Osteoblast (primary cell): ENCODE measurements at places on chromosomes 2 and 18. TPM values are rescaled to one million over a fixed set of nuclear protein-coding genes. Genes with fewer than 3 reads are reported as not detected.

DNA sequence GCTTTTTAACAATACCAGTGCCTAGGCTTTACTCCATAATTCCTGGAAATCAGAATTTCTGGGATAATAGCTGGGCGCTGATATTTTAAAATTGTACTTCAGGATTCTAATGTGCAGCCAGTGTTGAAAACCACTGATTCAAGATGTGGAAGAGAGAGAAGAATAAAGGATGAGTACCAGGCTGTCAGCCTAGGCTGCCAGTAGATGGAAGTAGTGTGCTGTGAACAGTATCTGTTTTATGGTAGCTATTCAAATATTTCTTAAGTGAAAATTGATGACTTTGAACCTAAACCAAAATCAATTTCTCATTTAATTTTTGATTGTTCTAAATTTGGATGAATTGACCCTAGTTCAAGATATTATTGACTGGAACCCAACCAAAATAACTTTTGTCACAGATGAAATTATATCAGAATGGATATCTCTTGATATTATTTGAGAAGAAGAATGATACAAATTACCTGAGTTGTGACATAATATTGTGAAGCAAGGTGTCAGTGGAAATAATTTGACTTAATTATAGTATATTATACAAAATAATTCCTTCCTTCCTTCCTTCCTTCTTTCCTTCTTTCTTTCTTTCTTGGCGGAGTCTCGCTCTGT, 88.0 kb downstream of the COMMD1 start:
- DNase-seq: peak; percentile 66
- H3K27me3 ChIP-seq: no peaks in the 10 kb centered on the region
- H3K27ac ChIP-seq: no peak overlapping the region
- no peak overlapping the region for H3K4me3 ChIP-seq
- no peaks in the 10 kb centered on the region for H3K36me3 ChIP-seq

- no peaks in the 10 kb centered on the region for H3K27me3 ChIP-seq
- DNase-seq: no peak
- H3K4me3 ChIP-seq: no peak overlapping the region
- H3K36me3 ChIP-seq: no peaks in the 10 kb centered on the region
Observed at GRCh38 chr2:44612276-44612675, 250.5 kb downstream of the CAMKMT start.

DNA sequence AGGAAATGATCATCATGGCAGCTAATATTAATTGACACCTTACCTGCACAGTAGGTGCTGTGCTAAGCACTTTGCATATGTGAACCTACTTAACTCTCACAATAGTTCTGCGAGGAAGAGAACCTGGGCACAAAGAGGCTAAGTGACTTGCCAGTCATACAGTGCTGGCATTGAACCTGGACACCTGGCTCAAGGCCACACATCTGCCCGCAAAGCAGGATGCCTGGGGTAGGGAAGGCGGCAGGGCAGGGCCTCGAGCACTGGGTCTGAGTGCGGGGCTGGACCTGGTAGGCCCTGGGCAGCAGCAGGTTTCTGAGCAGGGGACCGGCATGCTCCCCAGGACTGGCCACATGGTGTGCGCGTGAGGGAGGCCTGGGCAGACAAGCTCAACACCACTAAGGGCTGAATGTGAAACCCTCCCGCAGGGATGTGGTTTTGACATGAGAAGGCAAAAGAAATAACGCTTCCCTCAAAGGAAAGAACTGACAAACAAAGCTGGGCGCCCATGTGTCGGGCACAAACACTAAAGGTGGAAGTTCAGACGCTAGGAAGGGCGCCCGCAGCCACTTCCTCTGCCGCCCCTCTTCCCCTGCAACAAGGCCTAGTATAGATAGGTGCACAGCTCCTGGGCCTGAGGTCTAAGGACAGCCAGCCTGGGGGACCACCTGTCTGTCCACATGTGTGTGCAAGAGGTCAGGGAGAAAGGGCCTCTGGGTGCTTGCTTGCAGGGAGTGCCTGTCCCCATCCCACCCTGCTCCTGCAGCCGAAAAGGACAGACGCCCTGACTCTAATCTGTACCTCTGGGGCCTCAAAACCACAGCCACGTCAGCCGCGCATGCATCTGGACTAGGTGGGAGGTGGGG, 92.5 kb downstream of the ZFP36L2 start:
- peak; percentile 78 for DNase-seq
- no peaks in the 10 kb centered on the region for H3K36me3 ChIP-seq
- H3K4me1 ChIP-seq: peaks cover 30% of the 10 kb centered on the region
- H3K27ac ChIP-seq: no peak overlapping the region
- no peaks in the 10 kb centered on the region for H3K27me3 ChIP-seq
- no peak overlapping the region for H3K4me3 ChIP-seq

GRCh38 chr2:234335661-234336228, 161.1 kb downstream of the ARL4C start:
- H3K27ac ChIP-seq: peak overlapping the region; percentile 42
- no peaks in the 10 kb centered on the region for H3K4me1 ChIP-seq
- no peak overlapping the region for H3K4me3 ChIP-seq
- H3K36me3 ChIP-seq: no peaks in the 10 kb centered on the region
- peaks cover 5% of the 10 kb centered on the region for H3K27me3 ChIP-seq

DNA sequence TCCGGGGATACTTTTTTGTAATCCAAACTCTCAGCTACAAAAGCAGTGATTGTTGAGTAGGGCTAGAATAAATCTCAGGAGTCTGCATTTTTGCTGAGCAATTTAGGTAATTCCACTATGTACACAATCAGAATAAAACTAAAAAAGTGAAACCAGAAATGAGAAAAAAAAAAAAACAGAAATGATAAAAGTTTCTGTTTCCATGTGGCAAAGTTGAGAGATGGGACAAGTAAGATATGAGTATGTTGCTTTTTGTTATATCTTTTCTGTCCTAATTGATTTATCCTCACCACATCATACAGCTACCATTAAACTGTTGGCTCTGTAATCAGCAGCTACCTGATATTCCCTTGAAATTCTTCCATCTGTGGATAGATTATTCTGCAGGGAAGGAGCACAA, 92.7 kb downstream of the VWC2L start:
- H3K27me3 ChIP-seq: no peaks in the 10 kb centered on the region
- no peaks in the 10 kb centered on the region for H3K4me1 ChIP-seq
- no peak overlapping the region for H3K4me3 ChIP-seq

DNA sequence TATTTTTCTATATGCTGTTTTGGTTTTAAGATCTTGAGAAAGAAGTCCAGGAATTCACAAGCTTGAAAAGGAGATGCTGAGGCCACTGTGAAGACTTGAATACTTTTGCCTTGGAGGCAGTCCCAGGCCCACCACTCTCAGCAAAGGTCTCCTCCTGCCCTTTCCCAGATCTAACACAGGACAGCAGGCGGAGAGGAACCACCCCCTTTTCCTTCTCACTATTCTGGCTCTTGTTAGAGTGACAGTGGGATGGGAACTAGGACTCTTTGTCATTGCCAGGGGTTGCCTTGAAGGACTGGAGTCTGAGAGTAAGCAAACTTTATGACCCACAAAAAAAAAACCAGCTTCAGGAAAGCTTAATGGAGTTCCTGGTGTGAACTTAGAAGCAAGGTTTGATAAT, 54.7 kb downstream of the E2F6 start:
- no peaks in the 10 kb centered on the region for H3K27me3 ChIP-seq
- H3K27ac ChIP-seq: no peak overlapping the region
- no peak for DNase-seq
- H3K4me3 ChIP-seq: peak overlapping the region; percentile 65
- no peaks in the 10 kb centered on the region for H3K36me3 ChIP-seq
- H3K4me1 ChIP-seq: peaks cover 41% of the 10 kb centered on the region

DNA sequence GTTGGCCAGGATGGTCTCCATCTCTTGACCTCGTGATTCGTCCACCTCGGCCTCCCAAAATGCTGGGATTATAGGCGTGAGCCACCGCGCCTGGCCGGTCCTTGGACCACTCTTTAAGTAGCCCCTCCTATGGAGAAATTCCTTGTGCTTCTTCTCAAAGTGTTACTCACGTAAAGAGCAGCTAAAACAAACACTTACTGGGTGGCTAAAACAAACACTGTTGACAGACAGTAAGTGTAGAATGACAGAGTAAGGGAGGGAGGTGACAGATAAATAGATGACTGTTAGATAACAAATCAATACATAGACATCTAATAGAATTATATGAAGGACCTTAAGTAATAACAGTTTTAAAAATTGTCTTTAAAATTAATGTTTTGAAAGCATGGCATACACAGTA, 40.9 kb upstream of the RASGRP3 start:
- H3K4me1 ChIP-seq: peaks cover 20% of the 10 kb centered on the region
- no peak overlapping the region for H3K4me3 ChIP-seq
- no peak overlapping the region for H3K27ac ChIP-seq
- no peak for DNase-seq
- no peaks in the 10 kb centered on the region for H3K36me3 ChIP-seq
- H3K27me3 ChIP-seq: no peaks in the 10 kb centered on the region

DNA sequence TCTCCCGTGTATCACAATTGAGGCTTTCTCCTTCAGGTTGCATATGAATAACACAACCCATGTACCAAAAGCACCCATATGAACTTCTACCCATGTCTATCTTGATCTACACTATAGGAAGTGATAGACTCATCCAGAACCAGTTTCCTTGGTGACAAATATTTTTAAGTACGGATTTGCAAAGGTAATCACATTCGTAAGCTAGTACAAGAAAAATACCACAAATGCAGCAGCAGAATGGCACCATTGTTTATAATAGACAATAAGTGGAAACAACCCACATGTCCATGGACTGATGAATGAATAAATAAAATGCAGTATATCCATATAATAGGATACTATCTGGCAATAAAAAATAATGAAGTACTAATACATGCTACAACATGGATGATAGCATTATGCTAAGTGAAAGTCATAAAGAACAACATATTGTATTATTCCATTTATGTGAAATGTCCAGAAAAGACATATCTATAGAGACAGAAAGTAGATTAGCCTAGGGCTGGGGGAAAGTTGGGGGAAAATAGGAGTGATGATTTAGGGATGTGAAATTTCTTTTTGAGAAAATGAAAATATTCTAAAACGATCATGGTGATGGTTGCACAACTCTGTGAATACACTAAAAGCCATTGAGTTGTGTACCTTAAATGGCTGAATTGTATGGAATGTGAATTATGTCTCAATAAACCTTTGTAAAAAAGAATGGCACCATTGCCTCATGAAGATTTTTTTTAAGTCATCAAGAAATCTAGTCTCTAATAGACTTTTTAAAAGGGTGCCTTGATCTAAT, 3.4 kb upstream of the CCDC88A start:
- H3K36me3 ChIP-seq: no peaks in the 10 kb centered on the region
- peaks cover 10% of the 10 kb centered on the region for H3K4me1 ChIP-seq

- no peaks in the 10 kb centered on the region for H3K27me3 ChIP-seq
- H3K36me3 ChIP-seq: no peaks in the 10 kb centered on the region
- H3K4me3 ChIP-seq: no peak overlapping the region
- DNase-seq: no peak
- peaks cover 33% of the 10 kb centered on the region for H3K4me1 ChIP-seq
Observed at GRCh38 chr2:203690441-203691047, 15.9 kb upstream of the CD28 start.

GRCh38 chr2:144270951-144271350, 249.0 kb downstream of the ZEB2 start:
- H3K36me3 ChIP-seq: no peaks in the 10 kb centered on the region
- H3K27ac ChIP-seq: no peak overlapping the region
- H3K4me3 ChIP-seq: no peak overlapping the region

GRCh38 chr18:67938660-67939059, 422.1 kb upstream of the DSEL start:
- no peaks in the 10 kb centered on the region for H3K36me3 ChIP-seq
- H3K27ac ChIP-seq: no peak overlapping the region
- DNase-seq: no peak
- no peaks in the 10 kb centered on the region for H3K27me3 ChIP-seq
- no peak overlapping the region for H3K4me3 ChIP-seq

DNA sequence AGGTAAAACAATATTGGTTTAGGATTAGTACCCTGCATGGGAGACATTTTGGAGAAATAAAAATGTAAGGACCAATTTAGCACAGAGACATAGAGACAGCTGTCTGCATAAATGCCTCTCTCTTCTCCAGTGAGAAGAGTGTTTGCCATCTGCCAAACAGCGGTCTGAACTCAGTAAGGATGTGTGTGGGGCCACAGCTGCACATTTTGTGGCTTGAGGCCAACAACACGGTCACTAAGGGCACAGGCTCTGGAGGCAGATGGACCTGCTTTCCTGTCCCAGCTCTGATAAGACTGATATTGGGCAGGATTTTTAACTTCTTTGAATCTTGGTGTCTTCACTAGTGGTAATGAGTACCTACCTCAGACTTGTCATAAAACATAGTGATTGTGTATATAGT, 10.2 kb downstream of the ZBTB14 start:
- DNase-seq: no peak
- peaks cover 5% of the 10 kb centered on the region for H3K36me3 ChIP-seq
- no peak overlapping the region for H3K27ac ChIP-seq
- H3K27me3 ChIP-seq: no peaks in the 10 kb centered on the region
- H3K4me3 ChIP-seq: no peak overlapping the region

DNA sequence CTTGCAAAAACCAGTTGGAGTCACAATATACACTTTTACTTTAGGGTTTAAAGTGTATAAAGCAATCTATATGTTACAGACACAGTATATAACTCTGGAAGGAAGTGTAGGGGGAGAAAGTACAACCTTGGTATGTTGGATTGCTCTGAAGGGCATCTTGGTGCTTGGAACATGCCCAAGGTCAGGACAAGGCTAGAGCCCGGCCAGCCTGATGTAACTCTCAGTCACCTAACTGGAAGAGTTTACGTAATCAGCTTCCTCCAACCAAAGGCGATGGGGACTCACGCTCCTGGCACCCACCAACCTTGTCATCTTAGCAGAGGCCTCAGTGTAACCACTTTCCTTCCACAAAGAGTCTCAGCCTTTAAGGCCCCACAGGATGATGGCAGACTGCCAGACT, 181.1 kb upstream of the ACAA2 start:
- H3K27ac ChIP-seq: no peak overlapping the region
- H3K4me3 ChIP-seq: no peak overlapping the region
- no peaks in the 10 kb centered on the region for H3K27me3 ChIP-seq
- DNase-seq: no peak
- no peaks in the 10 kb centered on the region for H3K4me1 ChIP-seq
- no peaks in the 10 kb centered on the region for H3K36me3 ChIP-seq

- no peaks in the 10 kb centered on the region for H3K4me1 ChIP-seq
- no peaks in the 10 kb centered on the region for H3K36me3 ChIP-seq
- no peak overlapping the region for H3K4me3 ChIP-seq
Observed at GRCh38 chr18:32595832-32596231, 125.2 kb upstream of the GAREM1 start.

Gene STK17B
- 139 and 140 TPM in 2 replicates for total RNA-seq

Gene INPP5D
- total RNA-seq: under 0.01 TPM in 2 replicates

Gene TMEM169
- 0.36 and 0.88 TPM in 2 replicates for total RNA-seq

Gene SKA1
- 1.8 and 2.9 TPM in 2 replicates for total RNA-seq

Gene SRBD1
- 17.4 and 22.1 TPM in 2 replicates for total RNA-seq

Gene DNAJC5G
- total RNA-seq: not detected in 2 replicates

Gene HOXD10
- not detected in 2 replicates for total RNA-seq

Gene VSNL1
- 0.29 and 0.36 TPM in 2 replicates for total RNA-seq

Gene HJURP
- total RNA-seq: 2.9 and 3.5 TPM in 2 replicates

Gene KDM3A
- 28.9 and 36.9 TPM in 2 replicates for total RNA-seq
